ENCODE measurements at places on chromosomes 4 and X. TPM values are rescaled to one million over a fixed set of nuclear protein-coding genes. Genes with fewer than 3 reads are reported as not detected.

CRLF2 gene
- not detected for total RNA-seq

ZFP42 gene
- not detected for total RNA-seq

SLC10A4 gene
- not detected for total RNA-seq

CENPI gene
- 0.31 TPM for total RNA-seq

EDNRA gene
- 64.2 TPM for total RNA-seq

SLC39A8 gene
- total RNA-seq: 79.9 TPM

GLRB gene
- total RNA-seq: 16.9 TPM

GRIPAP1 gene
- 26.6 TPM for total RNA-seq

EREG gene
- 0.08 TPM for total RNA-seq

F8A3 gene
- total RNA-seq: 0.18 TPM

MAGEC3 gene
- not detected for total RNA-seq

CHRDL1 gene
- total RNA-seq: 15.4 TPM

AFF2 gene
- 1.3 TPM for total RNA-seq

EGFL6 gene
- not detected for total RNA-seq

VSIG4 gene
- total RNA-seq: 59.7 TPM

PRAF2 gene
- total RNA-seq: 15.0 TPM

VAMP7 gene
- 16.9 TPM for total RNA-seq

SLC7A11 gene
- total RNA-seq: 4.1 TPM

Measured in right cardiac atrium (tissue), 5 donors.